CD8-positive, alpha-beta memory T cell (primary cell): ENCODE measurements at places on chromosomes 4 and X.
A peak's percentile ranks its signal among the peaks of the same experiment; 100 is the strongest.

DNA sequence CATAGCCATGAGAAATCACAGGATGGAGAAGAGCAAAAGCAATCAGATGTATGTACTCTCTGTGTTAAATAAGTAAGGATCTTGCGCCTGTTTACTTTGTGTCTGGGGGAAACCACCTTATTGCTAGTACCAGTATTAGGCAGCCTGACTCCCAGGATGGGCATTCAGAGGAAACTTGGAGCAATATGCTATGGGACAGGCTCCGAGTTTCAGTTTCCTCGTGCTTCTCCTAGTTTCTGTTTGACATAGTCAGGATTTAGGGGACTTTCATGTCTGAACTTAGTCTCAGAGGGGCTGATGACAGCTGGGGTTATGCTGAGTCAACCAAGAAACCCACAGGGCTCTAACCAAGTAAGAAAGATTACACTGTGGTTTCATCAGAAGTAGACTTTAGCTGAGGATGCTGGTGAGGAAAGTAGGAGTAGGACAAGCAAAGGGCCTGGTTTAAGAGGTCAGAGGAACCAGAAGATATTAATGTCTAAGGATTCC lies 13.5 kb downstream of the NSUN7 start:
- no peak for DNase-seq

GRCh38 chr4:3396600-3396999 lies 45.2 kb upstream of the HGFAC start:
- DNase-seq: no peak

- DNase-seq: no peak
Observed at GRCh38 chr4:147682755-147683154, 1.2 kb downstream of the PRMT9 start.

- no peak for DNase-seq
Observed at GRCh38 chrX:39592776-39593175, 505.0 kb downstream of the BCOR start.

- no peak for DNase-seq
Observed at GRCh38 chrX:106450405-106450804, 161.4 kb upstream of the RADX start.

- DNase-seq: no peak
Observed at GRCh38 chr4:61336488-61336887, 136.4 kb downstream of the ADGRL3 start.

DNA sequence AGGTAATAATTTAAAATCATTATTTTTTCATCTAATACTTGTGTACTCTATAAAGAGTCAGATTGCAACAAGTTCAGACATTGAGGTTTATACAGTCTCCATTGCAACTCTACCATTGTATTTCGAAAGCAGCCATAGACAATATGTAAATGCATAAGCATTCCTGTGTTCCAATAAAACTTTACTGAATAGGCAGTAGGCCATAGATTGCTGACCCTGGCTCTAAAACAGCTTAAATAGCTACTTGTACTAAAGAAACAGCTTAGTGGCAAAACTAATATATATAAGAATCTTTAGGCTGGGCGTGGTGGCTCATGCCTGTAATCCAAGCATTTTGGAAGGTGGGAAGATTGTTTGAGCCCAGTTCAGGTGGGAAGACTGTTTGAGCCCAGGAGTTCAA lies 115.3 kb downstream of the PRSS12 start:
- no peak for DNase-seq

DNA sequence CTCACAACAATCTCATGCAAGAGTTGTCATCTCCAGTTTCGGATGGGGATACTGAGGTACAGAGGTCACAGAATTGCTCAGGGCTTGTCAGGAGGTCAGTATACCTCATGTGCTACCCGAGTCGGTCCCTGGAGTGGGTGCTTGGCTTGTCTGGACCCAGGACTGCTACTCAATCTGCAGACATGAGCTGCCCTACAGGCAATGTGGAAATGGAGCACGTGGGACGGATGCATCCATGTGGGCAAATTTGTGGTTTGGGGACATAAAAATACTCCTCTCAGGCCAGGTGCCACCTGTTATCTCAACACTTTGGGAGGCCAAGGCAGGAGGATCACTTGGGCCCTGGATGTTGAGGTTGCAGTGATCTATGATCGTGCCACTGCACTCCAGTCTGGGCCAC lies 15.8 kb downstream of the USP11 start:
- DNase-seq: no peak

GRCh38 chr4:1493540-1494287 lies 87.5 kb upstream of the NKX1-1 start:
- no peak for DNase-seq

DNA sequence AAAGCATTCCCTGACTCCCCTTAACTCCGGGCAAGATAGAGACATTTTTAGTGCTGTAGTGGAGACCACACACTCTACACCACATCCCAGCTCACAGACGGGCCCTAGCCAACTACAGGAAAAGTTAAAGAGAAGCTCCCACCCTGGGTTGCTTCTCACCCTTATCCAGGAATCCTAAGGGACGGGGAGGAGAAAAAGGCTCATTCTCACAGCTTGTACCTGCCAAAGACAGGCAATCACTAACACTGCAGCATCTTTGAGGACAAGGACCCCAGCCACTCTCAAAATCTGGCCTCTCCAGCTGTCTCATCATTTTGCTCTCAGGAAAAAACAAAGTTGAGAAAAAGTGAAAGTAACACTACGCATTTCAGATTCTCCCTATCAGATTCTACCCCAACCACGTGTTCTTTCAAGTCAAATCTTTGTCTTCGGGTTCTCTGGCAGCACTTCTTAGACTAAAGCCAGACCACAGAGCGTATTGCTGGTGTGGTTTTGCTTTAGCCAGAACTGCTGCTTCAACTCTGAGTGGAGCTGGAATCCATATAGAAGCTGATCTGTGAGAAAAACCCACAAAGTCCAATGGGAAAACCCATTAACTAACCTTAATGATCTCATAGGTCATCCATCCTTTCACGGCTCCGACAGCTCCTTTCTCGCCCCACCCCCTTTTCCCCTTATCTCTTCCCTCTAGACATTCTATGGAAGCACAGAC lies 605.9 kb upstream of the DIPK2B start:
- peak; percentile 74 for DNase-seq

DNA sequence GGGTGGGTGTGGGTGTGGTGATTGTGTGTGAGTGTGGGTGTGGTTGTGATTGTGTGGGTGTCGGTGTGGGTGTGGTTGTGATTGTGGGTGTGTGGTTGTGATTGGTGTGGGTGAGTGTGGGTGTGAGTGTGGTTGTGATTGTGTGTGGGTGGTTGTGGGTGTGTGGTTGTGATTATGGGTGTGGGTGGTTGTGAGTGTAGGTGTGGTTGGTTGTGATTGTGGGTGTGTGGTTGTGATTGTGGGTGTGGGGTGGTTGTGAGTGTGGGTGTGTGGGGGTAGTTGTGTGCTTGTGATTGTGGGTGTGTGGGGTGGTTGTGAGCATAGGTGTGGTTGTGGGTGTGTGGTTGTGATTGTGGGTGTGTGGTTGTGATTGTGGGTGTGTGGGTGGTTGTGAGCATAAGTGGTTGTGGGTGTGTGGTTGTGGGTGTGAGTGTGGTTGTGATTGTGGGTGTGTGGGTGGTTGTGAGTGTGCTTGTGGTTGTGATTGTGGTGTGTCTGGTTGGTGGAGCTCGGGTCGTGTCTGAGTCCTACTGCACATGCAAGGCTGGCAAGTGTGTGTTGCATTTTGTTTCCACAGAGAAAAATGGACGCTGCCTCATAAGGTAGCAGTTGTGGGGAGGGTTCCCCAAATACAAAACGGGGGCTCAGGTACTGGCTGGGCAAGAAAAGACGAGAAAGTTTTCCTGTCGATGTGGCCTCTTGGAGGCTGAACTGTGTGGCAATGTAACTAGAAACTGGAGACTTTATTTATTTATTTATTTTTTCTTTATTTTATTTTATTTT lies 116.7 kb downstream of the UBE2K start:
- DNase-seq: peak; percentile 23

- no peak for DNase-seq
Observed at GRCh38 chr4:22324422-22324821, 191.4 kb downstream of the ADGRA3 start.

GRCh38 chr4:84085986-84086385 lies 413.1 kb downstream of the NKX6-1 start:
- DNase-seq: no peak

- no peak for DNase-seq
Observed at GRCh38 chr4:82611527-82611926, 49.7 kb upstream of the TMEM150C start.

DNA sequence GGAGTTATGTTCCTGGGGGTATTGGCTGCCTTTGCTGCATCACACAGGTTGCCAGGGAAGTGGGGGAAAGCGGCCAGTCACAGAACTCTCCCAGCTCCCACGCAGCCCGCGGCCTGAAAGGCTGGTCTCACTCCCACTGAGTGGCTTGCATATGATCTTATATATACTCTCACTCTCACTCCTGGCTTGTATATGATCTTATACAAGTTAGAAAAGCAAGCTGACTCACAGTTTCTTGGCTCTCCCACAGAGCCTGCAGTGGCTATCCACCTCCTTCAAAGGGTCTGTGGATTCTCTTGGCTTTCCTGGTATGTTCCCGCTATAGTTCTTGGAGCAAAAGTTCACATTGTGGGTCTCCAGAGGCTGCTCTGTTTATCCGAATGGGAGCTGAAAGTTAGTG lies 833.5 kb upstream of the GALNTL6 start:
- no peak for DNase-seq

GRCh38 chr4:17680559-17681280 lies 66.3 kb downstream of the MED28 start:
- no peak for DNase-seq
